ENCODE measurements at places on chromosomes 6 and 20.

- no peak for DNase-seq
Measured at GRCh38 chr6:82237013-82237412, 10.5 kb downstream of the IBTK start.

GRCh38 chr6:36657942-36658544 lies 20.5 kb upstream of the CDKN1A start:
- DNase-seq, result no peak

- no peak for DNase-seq
Measured at GRCh38 chr6:55953335-55953734, 77.9 kb upstream of the BMP5 start.

DNA sequence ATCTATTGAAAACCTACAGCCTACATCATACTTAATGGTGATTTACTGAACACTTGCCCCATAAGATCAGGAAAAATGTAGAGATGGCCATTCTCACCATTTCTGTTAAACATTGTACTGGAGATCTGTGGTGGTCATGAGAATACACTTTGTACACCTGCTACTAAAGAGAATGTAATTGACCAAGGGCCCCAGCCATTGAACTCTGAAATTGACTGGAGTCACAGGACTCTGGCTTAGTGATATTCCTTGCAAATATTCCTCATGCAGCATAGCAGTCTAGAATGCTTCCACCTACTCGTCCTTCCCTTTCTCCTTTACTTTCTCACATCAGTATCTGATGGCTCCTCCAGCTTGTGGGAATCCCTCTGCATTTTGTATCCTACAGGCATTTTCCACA lies 37.4 kb upstream of the SNX9 start:
- DNase-seq, result no peak

GRCh38 chr20:44910690-44911262 lies 916 bp downstream of the PABPC1L start:
- DNase-seq, result no peak

GRCh38 chr20:3371754-3372153 lies 35.7 kb downstream of the DNAAF9 start:
- no peak for DNase-seq

- DNase-seq, result no peak
Measured at GRCh38 chr6:91710342-91710741, 1123.5 kb upstream of the MAP3K7 start.

DNA sequence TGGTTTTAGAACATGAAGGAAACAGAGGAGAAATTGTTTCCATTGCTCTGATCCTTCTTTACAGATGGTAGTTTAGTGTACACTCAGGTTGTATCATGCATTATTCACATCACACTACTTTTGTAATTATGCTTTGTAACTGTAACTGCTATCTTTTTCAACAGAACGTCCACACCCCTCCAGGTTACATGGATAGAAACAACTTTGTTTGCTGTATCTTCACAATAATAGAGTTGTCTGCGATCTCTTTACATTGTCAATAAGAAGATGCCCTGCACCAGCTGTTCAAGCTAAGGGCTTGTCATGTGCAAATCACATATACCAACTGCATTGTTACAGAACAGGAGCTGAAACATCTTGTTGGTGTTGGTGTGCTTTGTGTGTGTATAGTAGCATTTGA lies 67.9 kb upstream of the MAP7 start:
- no peak for DNase-seq

DNA sequence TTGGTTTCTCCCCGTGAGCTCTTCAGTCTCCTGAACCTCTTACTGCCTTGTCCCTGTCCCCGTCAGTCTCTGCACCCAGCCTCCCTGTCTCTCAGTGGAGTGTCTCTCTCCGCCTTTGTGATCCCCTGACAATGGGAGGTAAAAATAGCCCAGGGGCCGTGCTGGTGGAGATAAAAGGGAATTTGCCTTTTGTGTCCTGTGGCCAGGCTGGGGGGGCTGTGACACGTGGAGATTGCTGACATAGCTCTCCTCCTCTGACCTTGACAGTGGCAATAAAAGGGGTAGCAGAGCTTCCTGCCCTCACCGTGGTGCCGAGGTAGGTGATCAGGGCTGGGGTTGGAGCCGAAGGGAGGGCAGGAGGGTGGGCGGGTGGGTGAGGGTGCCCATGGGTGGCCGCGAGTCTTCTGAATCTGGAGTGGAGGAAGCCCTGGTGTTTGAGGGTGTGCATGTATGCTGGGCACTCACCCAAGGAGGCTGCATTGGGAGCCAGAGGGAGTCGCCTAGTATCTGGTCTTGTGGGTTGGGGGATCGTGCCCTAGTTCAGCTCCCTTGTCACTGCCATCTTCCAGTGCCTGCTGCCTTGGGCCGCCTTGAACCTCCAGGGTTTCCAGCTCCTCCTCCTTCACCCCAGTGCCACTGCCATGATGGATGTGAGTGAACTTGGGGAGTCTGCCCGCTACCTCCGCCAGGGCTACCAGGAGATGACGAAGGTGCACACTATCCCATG lies 21.9 kb downstream of the MYH7B start:
- DNase-seq, result no peak

- no peak for DNase-seq
Measured at GRCh38 chr6:52333840-52334200, 28.1 kb upstream of the PAQR8 start.

DNA sequence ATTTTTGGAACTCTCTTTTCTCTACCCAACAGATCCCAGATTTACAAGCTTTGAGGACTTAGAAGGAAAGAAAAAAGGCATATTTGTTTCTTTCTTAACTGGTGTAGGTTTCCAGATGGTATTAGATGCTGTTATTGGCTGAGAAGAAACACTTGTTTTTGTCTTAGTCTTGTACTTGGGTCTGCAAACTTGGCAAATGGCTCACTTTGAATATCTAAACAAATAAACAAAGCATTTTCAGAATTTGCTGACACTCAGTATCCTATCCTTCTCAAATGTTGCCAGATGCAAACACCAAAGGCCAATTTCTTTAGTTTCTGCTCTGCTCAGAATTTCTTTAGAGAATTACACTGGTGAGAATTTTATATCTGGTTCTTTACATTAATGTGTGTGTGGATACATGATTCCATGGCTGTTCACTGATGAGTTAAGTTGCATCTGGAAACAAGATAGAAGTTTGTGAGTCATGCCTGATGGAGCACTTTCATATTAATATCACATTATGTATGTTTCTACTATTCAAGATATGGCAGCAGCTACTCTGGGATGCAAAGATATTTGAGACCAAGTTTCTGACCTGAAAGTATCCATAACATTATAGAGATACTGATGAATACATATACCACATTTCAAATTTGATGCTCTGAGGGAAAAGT lies 43.7 kb upstream of the CEP162 start:
- DNase-seq, result no peak

GRCh38 chr6:45969026-45969425 lies 46.6 kb downstream of the CLIC5 start:
- no peak for DNase-seq

DNA sequence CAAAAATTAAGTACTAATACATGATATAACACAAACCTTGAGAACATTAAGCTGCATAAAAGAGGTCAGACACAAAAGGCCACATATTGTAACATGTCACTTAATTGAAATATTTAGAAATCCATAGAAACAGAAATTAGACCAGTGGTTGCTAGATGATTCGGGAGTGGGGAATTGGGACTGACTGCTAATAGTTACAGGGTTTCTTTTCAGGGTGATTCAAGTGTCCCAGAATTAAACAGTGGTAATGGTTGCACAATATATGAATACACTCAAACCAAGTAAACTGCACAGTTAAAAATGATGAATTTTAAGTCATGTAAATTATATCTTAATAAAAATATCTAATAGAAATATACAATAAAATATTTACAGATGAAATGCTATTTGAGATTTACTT lies 174.5 kb downstream of the WDR27 start:
- no peak for DNase-seq

DNA sequence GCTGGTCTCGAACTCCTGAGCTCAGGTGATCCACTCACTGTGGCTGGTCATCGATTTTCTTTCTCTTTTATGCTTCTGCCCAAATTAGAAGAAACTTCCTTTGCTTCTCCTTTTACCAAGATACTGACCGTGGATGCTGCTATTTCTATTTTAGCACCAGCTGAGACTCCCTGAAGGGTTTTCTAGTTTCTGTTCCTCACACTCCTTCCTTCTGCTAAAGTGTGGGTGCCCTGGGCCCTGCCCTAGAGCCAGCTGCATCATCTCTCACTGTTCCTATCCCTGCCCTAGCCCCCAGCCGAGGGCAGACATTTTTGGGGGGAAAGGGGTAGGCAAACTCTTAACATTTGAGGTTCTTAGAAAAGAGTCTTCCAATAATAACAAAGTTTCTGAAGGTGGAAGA lies 6.3 kb downstream of the SMOC2 start:
- DNase-seq, result no peak

- DNase-seq, result no peak
Measured at GRCh38 chr6:108726726-108727339, 121.4 kb upstream of the ARMC2 start.

GRCh38 chr6:27078734-27079357 lies 168.7 kb upstream of the PRSS16 start:
- DNase-seq, result peak; percentile 12

DNA sequence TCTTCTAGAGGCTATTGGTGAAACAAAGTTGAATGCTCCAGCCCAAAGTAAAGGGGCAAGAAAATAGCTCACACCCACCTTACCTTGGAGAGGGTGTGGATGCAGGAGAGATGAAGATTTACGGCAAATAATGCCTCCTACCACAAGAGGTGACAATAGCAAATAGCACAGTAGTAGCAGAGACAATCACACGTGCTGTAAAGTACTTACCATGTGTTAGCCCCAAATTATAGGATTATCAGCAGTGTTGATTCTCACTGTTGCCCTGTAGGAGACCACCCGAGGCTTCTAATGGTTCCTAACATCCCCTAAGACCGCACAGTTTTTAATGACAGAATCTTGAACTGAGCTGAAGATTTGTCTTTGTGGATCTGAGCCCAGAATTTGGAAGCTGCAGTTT lies 94.8 kb upstream of the FOXA2 start:
- no peak for DNase-seq

DNA sequence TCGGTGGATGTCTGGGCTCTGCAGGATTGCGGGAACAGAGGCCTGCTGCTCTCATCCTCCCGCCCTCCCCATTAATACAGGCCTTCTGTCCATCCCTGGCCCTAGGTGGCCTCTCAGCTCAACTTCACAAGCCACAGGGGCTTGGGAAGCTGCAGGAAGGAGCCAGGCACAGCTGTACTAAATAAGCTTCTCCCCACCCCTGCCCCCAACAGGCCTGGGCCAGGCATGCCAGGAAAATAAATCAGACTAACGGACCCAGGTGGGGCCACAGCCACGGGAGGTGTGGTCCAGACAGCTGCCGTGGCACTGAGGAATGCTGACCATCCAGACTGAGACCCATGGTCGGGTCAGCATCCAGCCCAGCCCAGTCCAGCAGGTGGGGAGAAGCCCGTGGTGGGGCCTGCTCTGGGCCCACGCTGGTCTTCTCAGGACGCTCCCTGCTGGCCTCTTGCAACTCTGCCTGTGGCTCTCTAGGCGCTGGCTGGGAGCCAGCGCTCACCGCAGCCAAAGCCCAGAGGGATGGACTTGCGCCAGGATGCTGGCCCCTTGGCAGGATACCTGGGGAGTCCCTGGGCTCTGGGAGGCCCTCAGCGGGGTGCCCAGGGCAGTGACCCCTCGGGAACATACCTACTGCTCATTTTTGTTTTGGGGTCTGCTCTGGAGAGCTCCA lies 8.6 kb upstream of the YTHDF1 start:
- DNase-seq, result no peak

GRCh38 chr6:36692220-36692619 lies 5.4 kb upstream of the RAB44 start:
- no peak for DNase-seq

GRCh38 chr20:47765691-47766594 lies 19.3 kb downstream of the SULF2 start:
- no peak for DNase-seq

- no peak for DNase-seq
Measured at GRCh38 chr6:110055387-110055735, 77.2 kb downstream of the GPR6 start.

GRCh38 chr6:66825539-66825938 lies 1118.5 kb upstream of the EYS start:
- no peak for DNase-seq

DNA sequence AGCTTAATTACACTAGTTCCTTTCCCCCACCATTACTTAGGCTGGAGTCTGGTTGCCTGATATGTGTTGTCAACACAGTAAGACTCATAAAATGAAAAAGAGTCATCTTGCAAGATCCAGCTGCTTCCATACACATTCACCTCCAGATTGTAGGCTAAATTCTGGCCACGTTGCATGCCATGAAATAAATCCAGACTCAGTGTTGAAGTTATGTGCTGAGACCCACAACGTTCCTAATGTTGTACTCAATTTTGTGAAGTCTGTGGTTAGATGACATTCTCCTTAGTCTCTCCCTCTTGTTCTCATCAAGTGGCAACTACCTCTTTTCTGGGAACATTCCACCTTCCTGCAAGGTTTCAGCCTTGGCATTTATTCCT lies 212.3 kb downstream of the LMBRD1 start:
- no peak for DNase-seq

DNA sequence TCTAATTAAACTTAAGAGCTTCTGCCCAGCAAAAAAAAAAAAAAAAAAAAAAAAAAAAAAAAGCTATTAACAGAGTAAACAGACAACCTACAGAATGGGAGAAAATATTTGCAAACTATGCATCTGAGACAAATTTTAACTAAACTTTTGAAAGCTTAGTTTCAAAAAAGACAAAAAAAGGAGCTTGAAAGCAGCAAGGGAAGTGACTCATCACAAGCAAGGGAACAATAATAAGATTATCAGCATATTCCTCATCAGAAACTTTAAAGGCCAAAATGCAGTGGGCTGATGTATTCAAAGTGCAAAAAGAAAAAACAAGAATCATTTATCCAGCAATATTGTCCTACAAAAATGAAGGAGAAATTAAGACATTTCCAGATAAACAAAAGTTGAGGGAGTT lies 158.6 kb downstream of the RNF144B start:
- no peak for DNase-seq

- no peak for DNase-seq
Measured at GRCh38 chr20:45354423-45355208, 6.4 kb upstream of the SDC4 start.

DNA sequence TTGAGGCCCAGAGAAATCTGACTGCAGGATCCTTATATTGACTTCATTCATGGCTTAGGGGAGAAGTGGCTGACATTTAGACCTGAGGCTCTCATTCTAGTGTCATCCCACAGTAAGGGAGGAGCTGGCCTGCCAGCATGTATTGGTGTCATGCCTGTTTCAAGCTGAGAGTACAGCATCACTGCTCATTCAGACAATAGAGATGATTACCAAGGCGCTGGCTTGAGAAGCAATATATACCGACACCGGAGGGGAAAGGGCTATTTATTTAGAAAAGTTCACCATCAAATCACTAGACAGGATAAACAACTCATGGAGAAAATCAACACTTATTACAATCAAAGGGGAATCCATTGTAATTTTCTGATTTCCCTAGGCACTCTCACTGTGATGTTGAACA lies 84.4 kb upstream of the HDAC2 start:
- DNase-seq, result no peak

GRCh38 chr6:77361018-77361417 lies 102.3 kb downstream of the HTR1B start:
- no peak for DNase-seq

- no peak for DNase-seq
Measured at GRCh38 chr6:169859401-169859977, 108.1 kb downstream of the ERMARD start.

GRCh38 chr6:41498968-41499599 lies 47.1 kb upstream of the FOXP4 start:
- DNase-seq, result no peak

GRCh38 chr6:52540286-52540902 lies 36.5 kb downstream of the TRAM2 start:
- DNase-seq, result no peak

GRCh38 chr20:62899633-62900051 lies 26.7 kb downstream of the DIDO1 start:
- DNase-seq, result no peak

Data from T-helper 9 cell (primary cell).